ENCODE measurements at places on chromosomes 6 and 20.

DNA sequence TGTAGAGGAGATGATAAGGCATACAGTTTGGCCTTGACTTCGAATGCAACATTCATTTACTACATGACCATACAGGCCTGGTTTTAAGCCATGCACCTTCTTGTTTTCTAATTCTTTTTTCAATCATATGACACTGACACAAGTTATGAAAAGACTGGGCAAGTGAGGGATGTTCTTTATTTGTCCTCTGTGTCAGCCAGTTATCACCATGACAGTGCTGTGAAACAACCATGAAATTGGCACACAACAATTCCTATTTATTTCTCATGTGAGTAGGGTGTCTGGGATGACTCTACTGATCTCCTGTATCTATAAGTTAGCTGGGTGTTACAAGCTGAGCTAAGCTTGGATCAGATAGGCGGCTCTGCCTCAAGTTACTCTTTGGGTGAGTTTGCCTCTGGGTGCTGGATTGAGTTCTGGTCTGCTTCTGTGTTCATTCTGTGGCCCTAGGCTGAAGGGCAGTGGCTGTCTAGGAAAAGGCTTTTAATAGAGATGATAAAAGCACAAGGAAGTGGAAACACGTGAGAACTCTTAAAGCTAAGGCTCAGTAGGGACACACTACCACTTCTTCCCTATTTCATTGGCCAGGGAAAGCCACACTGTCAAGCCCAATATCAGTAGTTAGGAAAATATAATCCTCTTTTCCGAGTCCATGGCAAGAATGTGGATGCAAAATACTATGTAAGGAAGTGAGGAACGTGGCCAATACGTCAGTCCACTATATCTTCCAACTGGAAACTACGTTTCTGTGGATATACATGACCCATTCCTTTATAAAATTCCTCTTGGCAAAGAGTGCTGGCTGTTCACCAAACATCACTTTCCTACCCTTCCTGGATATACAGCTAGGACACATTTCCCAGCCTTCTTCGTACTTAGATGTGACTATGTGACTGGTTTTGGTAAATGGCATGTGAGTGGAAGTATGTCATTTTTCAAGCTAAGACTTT is 126.2 kb upstream of the RNF24 start:
- peak; percentile 92 for DNase-seq

DNA sequence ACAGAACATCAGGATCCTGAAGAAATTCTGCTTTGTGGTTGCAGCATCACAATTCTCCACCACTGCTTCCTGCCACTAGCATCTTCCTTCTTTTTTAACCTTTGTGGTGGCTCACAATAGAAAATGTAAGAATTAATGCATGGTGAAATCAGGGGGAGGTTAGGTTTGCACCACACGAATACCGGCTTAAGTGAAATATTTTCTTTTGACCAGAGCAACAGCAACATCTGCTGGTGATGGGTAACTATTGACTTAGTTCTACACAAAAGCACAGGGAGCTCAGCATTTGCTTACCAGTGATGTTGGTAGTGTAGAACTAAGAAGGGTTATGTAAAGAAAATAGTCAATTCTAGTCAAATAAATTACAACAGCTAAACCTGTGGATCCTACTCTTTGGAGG is 280.5 kb downstream of the SYNE1 start:
- DNase-seq: peak; percentile 66

- DNase-seq: no peak
These were observed 135.5 kb downstream of the CENPW start for GRCh38 chr6:126475449-126475848.

GRCh38 chr6:111679126-111679858 is 73.6 kb upstream of the TRAF3IP2 start:
- no peak for DNase-seq

DNA sequence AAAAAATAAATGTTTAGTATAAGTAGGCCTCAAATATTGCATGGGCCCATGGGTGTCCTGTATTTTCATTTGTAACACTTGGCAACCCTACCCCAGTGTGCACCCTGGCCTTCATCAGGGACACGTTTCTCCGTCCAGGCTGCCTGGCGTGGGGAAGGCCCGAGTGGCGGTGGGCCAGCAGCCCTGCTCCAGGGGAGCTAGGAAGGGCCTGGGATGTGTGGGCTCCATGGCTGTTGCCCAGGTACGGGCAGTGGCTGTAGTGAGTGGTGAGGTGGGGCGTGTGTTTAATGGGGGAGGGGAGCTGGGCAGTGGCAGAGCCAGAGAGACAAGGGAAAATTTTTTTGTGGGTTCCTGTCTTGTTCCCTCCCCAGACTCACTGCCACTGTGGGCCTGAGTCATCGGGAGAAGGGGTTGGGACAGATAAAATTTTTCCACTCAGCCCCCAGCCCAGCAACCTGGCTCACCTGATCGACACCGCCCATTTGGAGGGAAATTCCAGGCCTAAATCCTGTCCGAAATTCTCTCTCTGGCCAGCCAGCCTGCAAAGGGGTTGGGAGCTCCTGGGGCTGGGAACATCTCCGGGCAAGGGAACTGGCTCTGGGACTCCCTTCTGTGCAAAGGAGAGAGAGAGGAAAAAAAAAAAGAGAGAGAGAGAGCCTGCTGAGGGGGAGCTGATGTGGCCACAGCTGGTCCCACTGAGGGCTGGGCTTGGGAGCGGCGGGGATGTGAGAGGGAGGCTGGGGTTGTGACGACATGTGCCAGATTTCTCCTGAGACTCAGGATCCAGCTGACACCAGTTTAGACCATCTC is 32.5 kb upstream of the VEGFA start:
- no peak for DNase-seq

- DNase-seq: no peak
These were observed 36.8 kb downstream of the MTHFD1L start for GRCh38 chr6:150902142-150902776.

DNA sequence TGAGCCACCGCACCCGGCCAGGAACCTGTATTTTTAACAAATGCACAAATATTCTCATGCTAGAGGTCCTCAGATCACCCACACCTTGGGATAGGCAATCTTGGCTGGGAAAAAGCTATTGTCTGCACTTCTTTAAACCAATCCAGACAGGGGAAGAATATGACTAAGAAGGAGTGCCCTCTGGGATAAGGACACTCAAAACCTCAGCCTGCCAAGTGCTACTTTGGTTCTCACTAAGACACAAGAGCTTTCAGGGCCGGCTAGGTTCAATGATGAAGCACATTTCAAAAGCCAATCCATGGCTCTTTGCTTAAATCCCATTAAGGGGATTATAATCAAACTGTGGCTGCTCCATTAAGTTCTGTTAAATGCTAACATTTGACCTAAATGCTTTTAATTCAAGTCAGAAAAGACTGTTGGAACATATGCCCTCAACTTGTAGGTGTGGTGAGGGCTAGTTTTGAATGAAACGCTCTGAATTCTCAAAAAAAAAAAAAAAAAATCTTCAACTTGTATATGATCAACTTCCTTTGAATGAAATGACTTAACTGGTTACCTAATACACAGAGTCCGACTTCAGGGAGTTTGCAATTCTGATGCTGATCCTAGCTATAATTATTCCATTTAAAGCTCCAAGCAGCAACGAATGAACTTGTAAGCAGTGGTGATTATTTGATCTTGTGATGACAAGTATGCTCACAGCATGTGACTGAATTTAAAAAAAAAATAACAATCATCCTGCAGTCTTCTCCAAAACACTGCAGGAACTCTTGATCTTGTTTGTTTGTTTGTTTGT is 56.6 kb downstream of the SLC23A2 start:
- DNase-seq: no peak

DNA sequence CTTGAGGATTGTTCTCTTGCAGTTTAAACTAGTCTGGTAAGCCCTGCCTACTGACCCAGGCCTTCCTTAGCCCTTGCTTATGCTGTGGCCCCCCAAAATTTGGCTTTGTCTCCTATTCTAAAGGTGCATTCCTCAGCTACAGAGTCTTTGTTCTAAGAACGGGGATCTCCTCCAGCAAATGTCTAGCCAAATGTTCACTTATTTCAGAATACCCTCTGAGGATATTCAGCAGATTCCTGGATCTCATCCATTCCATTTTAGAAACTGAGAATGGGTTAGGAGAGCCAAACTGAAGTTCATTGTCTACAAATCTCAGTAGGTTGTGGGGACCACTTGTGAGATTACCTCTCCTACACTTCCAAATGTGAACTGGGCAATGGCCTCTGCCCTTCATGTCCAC is 164.2 kb upstream of the ARG1 start:
- no peak for DNase-seq

DNA sequence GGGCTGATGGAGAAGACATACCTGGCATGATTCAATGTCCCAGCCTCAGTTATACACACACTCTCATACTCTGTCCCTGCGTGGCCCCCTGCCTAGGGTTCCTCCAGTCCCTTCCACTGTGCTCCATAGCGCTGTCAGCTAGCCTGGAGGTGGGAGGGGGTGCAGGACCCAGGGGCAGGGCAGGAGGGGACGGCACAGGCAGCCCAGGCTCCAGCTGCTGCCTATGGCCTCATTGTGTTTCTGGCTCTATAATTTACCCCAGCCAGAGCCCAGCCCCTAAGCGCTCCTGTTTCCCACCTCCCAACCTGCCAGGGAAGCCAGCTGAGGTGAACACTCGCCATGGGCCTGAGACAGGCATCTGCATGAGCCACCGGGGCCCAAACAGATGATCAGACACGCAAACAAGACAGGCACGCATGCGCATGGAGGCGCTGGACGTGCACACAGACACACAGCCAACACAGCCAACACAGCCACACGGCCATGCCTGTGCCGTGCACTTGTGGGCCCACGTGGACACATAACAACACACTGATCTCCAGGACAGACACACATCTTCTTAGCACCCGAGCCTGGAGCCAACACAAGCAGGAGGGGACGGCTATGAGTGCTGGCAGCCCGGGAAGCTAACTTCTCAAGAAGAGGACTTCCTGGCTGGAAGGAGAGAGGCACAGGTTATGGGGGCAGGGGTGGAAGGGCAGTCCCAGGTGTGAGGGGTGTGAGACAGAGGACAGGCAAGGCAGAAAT is 124.9 kb downstream of the GRM4 start:
- no peak for DNase-seq

DNA sequence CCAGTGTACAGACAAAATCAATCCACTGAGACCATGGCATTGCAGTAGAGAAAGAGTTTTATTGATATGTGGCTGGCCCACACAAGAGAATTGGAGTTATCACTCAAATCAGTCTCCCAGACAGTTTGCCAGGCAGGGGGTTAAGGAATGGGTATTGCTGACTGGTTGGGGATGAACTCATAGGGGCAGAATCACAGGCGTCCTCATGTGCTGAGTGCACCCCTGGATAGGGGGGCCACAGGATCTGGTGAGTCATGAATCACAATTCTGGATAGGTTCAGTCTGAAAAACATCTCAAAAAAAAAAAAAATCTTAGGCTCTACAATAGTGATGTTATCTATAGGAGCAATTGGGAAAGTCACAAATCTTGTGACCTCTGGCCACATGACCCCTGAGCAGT is 29.5 kb upstream of the ILRUN start:
- DNase-seq: no peak

- DNase-seq: peak; percentile 60
These were observed 508.7 kb upstream of the CITED2 start for GRCh38 chr6:139882977-139883728.

DNA sequence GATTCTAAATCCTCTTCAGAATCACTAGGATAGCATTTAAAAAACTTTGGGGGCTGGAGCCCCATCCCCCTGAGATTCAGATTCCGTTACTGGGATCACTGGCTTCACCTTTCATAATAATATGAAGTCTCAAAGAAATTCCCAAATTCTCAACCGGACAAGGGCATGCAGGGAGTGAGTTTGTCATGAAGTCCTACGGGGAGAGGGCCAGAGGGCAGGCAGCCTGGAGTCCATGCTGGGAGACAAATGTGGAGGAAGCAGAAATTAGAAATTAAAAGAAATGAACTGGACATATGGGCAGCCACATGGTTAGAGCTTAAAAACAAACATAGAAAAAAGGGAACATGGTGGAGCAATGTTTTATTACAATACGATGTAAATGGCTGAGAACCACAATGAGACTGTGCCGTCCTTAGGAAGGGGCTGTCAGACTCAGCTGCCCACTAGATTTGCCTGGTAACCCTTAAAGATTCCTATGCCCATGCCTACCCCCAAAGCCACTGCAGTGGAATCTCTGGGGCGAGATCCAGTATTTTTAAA is 142.6 kb downstream of the CEBPB start:
- no peak for DNase-seq

DNA sequence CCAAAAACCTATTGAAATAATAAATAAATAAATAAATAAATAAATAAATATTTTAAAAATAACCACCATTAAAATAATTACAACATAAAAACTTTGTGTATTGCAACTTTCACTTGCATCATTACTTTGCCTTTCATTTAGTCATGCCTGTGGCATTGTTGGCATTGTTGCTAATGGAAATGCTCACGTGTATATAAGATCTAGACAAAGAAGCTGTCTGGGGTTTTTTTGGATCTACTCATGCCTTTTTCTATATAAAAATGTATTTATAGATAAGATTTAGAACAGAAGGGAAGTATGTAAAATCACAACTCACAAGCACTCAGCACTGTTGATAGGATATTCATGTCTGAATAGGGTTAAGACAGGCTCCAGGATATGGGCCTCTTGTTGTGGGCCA is 27.9 kb downstream of the GFRA4 start:
- DNase-seq: no peak

DNA sequence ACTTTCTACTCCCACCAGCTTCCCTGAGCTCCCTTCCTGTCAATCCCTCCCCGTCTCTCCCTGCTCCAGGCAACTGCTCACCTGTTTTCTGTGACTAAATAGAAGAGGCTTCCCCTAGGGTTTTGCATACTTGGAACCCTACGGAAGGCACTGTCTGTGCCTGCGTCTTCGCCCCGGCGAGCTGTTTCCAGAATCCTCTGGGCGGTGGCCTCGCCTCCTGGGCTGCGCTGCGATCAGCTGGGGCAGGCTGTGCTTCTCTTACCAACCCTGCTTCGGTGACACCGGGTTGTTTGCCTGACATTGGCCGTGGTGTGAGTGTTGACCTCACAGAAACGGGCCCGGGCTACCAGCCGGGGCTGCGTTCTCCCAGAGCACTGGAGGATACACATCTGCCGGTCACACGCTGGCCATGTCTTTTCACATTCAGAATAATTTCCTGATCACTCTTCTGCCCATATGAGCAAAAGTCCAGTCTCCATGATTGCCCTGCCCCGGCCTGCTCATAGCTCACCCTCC is 29.4 kb upstream of the CCR6 start:
- DNase-seq: no peak

DNA sequence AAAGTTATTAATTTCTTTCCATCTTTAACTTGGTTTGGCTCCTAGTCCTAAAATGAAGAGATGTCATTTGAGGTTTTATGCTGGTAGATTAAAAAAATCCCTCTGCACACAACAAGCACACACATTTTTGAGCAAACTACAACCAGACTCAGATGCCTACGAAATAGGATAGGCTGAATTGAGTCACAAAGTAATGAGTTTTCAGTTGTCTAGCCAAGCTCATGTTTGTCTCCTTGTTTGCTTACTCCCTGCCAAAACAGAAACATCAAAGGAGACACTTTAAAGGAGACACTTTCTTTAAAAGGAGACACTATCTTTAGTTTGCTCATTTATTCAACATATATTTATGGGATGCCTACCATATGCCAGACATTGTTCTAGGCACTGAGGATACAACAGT is 56.2 kb downstream of the TPBG start:
- no peak for DNase-seq

- no peak for DNase-seq
These were observed 55.4 kb downstream of the RAB44 start for GRCh38 chr6:36752886-36753506.

Measured in lung microvascular endothelial cell (primary cell).